ENCODE measurements at places on chromosomes 7 and 10. TPM values are rescaled to one million over a fixed set of nuclear protein-coding genes. Genes with fewer than 3 reads are reported as not detected.

Gene MMP21
- total RNA-seq, result not detected

Gene SFTPD
- 0.51 TPM for total RNA-seq

DNA sequence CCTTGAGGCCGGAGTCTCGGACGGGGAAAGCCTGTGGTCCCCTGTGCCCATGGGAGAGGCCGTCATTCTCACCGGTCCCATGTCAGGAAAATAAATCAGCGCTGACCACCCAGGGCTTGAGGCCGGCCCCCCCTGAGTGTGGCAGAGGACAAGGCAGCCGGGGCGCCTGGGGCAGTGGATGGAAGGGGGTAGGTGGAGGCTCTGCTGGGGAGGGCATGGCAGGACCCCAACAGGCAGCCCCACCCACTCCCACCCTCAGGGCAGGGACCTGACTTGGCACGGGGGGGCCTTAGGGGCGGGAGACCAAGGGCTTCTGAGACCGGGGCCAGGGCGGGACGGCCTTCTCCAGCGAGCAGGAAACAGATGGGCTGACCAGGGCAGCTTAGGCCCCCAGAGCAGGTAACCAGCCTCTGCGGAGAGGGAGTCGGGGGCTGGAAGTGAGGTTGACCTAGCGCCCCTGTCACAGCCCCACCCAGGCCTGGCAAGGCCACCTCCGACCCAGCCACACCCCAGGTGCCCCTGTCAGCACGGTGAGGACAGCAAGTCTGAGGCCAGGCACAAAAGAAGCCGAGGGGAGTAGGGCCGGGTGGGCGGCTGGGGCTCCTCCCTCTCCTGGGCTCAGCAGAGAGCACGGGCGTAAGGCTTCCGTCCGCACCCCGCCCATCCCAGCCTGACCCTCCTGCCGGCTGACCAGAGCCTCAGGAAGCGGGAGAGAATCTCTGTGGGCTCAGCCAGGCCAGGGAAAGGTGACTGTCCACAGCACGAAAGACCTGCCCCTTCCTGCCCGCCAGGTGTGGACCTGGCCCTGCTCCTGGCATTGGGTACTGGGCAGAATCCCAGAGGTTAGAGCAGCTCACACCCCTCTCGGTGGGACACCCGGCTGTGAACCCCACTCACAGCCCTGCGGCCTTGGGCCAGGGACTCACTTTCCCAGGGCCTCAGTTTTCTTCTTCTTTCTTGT is 87.4 kb downstream of the FOXL3 start:
- H3K4me1 ChIP-seq, result no peaks in the 10 kb centered on the region
- DNase-seq, result no peak
- no peak overlapping the region for H3K4me3 ChIP-seq
- H3K27ac ChIP-seq, result no peak overlapping the region
- H3K36me3 ChIP-seq, result no peaks in the 10 kb centered on the region
- peaks cover 6% of the 10 kb centered on the region for H3K27me3 ChIP-seq

- no peaks in the 10 kb centered on the region for H3K36me3 ChIP-seq
- H3K27ac ChIP-seq, result no peak overlapping the region
Measured at GRCh38 chr7:157272351-157273207, 64.2 kb upstream of the DNAJB6 start.

DNA sequence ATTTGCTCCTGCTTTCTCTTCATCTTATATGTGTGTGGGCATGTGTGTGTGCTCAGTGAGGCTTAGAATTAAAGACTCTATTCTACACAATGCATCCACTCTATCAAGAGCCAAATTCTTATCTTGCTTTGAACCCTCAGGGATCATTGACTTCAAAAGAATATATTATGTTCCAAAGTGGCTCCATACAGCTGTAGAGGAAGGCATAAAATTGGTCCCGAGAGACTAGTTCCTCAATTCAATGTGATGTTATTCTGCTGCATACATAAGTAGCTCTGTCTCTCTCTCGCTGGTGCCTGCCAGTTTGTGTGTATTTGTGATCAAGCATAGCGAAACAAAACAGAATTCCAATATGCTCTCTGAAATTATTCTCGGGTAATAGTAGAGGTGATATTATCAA is 997.9 kb upstream of the POT1 start:
- no peak overlapping the region for H3K27ac ChIP-seq
- H3K27me3 ChIP-seq, result no peaks in the 10 kb centered on the region
- H3K4me3 ChIP-seq, result no peak overlapping the region
- H3K36me3 ChIP-seq, result no peaks in the 10 kb centered on the region
- peaks cover 10% of the 10 kb centered on the region for H3K4me1 ChIP-seq
- DNase-seq, result no peak

Gene CNPY1
- not detected for total RNA-seq

DNA sequence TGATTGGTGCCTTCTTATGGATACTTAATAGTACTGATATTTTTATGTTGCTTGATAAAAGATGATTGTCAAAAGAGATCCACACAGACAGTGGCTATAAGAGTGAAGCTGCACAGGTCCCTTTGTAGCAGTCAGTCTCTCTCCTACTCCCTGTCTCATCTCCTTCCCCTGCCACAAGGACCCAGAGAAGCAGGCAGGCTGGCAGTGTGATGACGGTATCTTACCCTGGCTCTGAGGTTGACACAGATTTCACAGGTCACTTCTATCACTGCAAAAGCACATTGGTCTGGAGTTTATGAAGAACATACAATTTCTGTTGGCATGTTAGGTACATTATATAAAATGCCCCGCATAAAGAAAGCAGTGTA is 64.4 kb upstream of the AHR start:
- DNase-seq, result no peak
- H3K36me3 ChIP-seq, result no peaks in the 10 kb centered on the region
- H3K27me3 ChIP-seq, result no peaks in the 10 kb centered on the region
- H3K4me3 ChIP-seq, result no peak overlapping the region
- no peaks in the 10 kb centered on the region for H3K4me1 ChIP-seq
- no peak overlapping the region for H3K27ac ChIP-seq

Gene COL28A1
- total RNA-seq, result 0.39 TPM

All from glutamatergic neuron (in vitro differentiated cells).